ENCODE measurements at places on chromosomes 16 and 17.

DNA sequence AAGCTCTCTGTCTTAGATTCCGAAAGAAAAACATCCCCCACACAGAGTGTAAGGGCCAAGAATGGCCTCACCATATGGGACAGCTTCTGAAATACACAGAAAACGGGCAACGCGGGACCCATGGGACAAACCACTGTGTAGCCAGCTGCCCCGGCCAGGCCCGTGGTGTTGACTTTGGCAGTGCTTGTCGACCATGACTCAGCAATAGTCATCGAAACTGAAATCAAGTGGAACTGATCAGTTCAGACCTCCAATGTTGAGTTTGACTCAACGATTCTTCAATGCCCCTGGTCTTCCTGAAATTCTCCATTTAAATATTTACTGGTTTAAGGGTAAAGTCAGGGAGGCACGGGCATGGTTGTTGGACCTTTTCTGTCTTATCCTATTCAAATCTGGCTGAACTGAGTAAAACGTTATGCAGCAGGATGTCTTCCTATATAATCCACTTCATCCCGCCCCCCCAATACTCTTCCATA is 27.5 kb downstream of the ZFHX3 start:
- DNase-seq = no peak

- DNase-seq = no peak
Observed at GRCh38 chr16:19688396-19689024, 29.5 kb downstream of the KNOP1 start.

GRCh38 chr16:84608282-84608681 is 9.6 kb downstream of the COTL1 start:
- peak; percentile 63 for DNase-seq

GRCh38 chr17:80065478-80066170 is 29.2 kb downstream of the CCDC40 start:
- DNase-seq = no peak

DNA sequence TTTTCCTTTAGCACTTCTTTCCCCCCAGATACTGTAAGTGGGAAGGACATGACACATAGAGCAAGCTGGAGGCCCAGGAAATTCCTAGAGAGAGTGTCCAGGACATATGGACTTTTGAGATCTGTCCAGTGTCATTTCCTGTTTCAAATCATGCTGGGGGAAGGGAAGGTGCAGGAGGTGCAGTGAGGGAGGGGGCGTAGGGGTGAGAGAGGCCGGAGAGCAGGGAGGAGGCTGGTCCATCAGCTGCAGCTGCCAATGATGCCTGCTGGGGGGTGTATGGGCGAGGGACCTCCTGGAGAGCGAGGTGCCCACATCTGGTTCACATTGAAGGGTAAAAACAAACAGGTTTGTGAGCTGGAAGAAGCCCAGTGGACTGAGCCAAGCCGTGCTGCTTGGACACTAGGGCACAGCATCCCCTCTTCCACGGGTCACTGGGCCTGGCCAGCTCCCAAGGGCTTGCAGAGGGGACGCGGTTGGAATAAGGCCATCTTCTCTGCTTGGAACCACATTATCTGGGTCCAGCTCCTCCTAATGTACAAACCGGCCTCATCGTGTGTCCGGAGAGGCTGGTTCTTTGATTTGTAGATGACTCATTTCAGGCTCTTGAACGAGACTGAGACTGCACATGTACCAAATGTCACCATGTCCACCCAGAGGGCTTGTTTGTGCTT is 70.4 kb upstream of the SMURF2 start:
- DNase-seq = no peak

GRCh38 chr17:44221084-44221861 is 1.8 kb upstream of the UBTF start:
- DNase-seq = peak; percentile 93

DNA sequence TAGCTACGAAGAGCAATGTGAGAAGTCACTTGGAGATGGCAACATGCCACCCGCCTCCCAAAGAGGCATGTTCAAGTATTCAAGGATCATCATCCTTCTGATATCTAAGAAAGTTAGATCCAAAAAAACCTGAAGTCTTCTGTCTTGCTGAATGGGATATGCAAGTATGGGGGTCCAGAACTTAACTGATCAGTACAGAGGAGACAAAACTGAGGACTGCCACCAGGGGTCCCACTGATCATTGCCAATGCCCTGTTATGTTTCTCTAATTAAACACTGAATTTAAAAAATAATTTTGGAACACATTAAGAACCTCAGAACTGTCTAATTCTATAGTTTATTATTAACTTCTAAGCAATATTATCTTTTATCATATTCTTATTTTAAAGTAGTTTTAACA is 99.7 kb downstream of the CDH8 start:
- peak; percentile 27 for DNase-seq

GRCh38 chr17:70074236-70074830 is 692 bp upstream of the KCNJ16 start:
- DNase-seq = no peak

- no peak for DNase-seq
Observed at GRCh38 chr17:82948081-82948511, 108.3 kb upstream of the ZNF750 start.

GRCh38 chr16:66084306-66084705 is 282.2 kb upstream of the CDH5 start:
- no peak for DNase-seq

Measured in hematopoietic multipotent progenitor cell treated with erythropoietin and hydrocortisone succinate and interleukin-3 and kit ligand, for 6 days (in vitro differentiated cells).